Choroid plexus epithelial cell (primary cell): ENCODE measurements at places on chromosomes 1 and 21.
A peak's percentile ranks its signal among the peaks of the same experiment; 100 is the strongest.

GRCh38 chr1:117146575-117147340 lies 25.2 kb upstream of the TRIM45 start:
- peak; percentile 91 for DNase-seq

DNA sequence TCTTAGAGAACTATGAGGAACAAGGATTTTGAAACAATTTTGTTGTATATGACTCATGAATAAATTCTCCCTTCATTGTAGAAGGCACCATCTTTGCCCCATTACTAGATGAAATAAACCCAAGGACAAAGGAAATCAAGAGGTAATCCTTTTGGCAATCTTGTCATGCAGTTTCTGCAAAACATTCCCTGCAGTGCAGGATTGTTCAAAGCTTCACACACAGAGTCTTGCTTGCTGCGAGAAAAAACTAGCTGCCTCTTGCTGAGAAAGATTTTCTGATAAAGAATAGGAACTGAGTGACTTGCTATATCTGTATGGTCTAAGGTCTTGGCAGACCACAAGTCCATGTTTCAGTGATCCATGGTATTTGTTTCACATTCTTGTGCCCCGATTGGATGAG lies 657.4 kb upstream of the ADGRL4 start:
- peak; percentile 28 for DNase-seq

GRCh38 chr1:223189525-223189902 lies 46.5 kb upstream of the TLR5 start:
- no peak for DNase-seq

DNA sequence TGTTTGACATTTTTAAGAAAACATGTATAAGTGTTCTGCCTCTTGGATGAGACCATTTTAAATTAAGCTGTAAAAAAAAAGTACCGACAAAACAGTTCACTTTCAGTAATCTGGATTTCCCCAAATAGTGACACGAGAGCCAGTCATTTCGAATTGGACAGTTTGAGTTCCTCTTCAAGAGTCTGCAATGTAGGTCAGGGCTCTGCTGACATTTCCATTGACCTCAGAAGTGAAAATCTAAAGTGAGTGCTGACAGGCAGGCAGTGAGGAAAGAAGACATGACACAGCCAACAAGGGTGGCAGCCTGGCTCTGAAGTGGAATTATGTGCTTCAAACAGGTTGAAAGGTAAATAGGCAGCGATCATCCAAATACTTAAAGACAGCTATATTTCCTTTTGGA lies at the start of gene IL23R:
Gene IL23R, plus strand, starts transcription at position 259 of the 400 bp plus-strand sequence. CDS start 1,667 bp downstream, outside the sequence.
- DNase-seq, result no peak

- peak; percentile 2 for DNase-seq
These were observed 519.8 kb downstream of the COL11A1 start for GRCh38 chr1:102588536-102588935.

DNA sequence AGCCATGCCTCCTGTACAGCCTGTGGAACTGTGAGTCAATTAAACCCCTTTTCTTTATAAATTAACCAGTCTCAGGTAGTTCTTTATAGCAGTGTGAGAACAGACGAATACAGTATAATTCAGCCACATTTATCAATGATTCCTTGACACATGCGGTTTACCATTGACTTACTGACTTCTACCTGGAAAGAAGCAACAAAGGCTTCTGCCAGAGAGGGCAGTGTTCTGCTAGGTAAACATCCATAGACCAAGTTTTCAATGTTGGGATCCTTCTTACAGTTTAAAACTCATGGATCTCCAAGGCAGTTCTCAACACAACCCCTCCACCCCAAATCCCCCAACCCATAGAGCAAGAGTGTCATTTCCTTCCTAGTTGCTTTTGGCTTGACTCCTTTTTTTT lies 150.6 kb downstream of the ZNF648 start:
- DNase-seq, result no peak

GRCh38 chr1:207404849-207405525 lies 49.1 kb upstream of the CR2 start:
- DNase-seq, result peak; percentile 88

- no peak for DNase-seq
These were observed 18.7 kb downstream of the CHRNB2 start for GRCh38 chr1:154586231-154586630.

DNA sequence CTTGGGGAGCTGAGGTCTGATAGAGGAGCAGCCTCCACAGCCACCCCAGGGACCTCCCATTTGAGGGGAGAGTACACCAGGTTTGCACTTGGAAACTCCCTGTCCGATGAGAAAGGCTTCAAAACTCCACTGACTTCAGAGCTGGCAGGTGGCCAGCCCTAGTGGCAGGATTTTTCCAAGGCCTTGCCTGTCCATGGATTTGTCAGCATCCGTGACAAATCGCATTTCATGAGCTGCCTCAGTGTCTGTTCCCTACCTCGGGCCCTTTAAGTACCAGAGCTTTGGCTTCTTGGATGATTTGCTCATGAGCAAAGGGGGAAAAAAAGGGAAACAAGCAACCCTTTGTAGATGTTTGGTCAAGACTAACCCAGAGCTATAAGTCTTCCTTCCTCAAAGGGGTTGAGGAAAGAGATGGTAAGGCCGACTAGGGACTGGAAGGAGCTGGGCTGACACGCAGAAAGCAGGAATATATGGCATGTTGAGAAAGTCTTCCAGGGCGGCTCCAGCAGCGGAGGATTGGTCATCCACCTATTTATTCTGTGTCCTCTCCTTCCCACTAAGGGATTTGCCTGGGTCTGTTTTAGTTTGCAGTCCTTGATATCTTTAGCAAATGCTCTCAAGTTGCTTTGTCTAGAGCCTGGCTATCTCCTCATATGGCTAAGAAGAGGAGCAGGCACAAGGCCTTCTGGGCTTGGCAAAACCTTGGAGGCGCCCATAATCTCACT lies 2.7 kb upstream of the HSPG2 start:
- DNase-seq, result peak; percentile 93

- no peak for DNase-seq
These were observed 20.8 kb upstream of the TENT5C start for GRCh38 chr1:117585086-117585485.

- no peak for DNase-seq
These were observed 59.9 kb downstream of the VANGL2 start for GRCh38 chr1:160460214-160460642.

DNA sequence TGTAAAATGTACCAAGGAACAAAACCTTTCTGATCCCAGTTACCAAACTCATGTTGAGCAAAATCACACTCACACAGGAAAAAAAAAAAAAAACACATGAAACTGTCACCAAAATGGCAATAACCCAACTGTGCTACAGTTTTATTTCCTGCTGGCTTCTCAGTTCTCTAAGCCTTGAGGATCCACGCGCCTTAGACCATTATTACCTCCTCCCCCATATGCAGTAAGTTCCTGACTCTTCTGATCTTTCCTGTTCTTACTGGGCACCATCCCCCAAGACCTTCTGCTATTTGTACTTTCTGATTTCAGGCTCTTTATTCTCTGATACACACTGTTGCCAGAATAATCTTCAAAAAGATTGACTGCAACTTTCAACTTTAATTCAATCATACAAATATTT lies 79.6 kb downstream of the SLC45A1 start:
- peak; percentile 53 for DNase-seq

- no peak for DNase-seq
These were observed 10.8 kb downstream of the ZBTB8OS start for GRCh38 chr1:32639489-32640075.

DNA sequence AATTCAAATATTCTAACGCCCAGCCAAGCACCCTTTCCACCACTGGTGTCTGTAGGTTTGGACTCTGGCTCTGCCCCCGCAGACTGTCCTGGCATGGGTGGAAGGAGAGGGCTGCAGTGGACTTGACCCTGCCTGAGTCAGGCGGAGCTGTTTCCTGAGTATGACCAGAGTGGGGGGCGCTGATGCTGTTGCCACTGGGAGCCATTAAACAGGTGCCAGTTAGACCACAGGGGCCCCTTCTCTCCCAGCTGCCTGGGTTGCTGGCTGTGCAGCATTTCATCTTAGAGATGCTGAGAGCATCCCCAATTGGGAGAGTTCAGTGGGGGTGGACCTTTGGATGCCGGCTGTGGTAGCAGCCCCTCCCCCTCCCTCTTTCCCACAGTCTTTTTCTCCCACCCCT lies 539.5 kb downstream of the MATN1 start:
- no peak for DNase-seq

- peak; percentile 65 for DNase-seq
These were observed 21.6 kb downstream of the METTL13 start for GRCh38 chr1:171803045-171803444.

GRCh38 chr1:99675994-99676393 lies 30.1 kb downstream of the PALMD start:
- DNase-seq, result no peak

GRCh38 chr1:63548877-63549276 lies 25.6 kb downstream of the EFCAB7 start:
- no peak for DNase-seq

- DNase-seq, result no peak
These were observed 61.6 kb upstream of the ADARB1 start for GRCh38 chr21:45012662-45013259.

DNA sequence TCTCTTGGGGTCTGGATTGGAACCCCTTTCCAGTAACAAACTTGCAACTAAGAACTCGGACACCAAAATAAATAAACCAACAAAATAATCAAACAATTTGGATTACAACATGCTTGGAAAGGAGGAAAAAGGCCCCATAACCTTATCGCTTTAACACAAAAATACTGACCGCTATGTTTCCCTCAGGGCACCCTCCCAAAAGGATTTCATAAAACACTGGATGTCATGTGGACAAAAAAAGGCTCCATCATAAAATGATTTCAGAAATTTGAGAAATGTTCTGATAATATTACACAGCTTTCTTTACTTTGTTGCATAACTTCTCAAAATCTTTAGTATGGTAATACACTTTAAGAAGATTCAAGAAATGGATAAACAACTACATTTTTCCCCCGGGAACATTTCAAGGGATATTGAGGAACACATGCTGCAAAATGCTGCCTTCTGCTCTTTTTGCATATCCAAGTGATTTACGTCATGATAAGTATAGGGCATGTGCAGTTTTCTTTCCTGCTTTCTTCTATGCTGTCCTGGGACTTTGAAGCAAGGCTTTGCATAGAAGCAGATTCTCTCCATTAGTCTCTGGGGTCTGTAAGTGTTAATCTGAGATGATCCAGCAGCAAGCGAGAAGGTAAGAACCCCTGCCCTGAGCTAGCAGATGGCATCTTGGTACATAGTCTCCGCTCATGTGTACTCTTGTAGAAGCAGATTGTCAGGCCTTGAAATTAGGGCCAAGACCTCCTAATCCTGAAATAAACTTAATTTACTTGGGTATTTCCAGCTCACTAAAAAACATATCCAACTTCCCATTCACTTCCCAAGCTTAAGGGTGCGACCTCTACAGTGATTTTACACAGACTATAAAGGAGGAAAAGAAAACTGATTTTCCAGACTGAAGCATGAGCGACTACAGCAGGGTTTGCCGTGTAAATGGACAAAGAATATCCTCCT lies 85.5 kb upstream of the KIAA0040 start:
- DNase-seq, result no peak

GRCh38 chr1:248862998-248863881 lies 4.4 kb upstream of the ZNF692 start:
- peak; percentile 67 for DNase-seq

GRCh38 chr1:201181726-201182125 lies 8.9 kb upstream of the IGFN1 start:
- DNase-seq, result no peak

- no peak for DNase-seq
These were observed 73.7 kb upstream of the NRIP1 start for GRCh38 chr21:15138490-15138889.

DNA sequence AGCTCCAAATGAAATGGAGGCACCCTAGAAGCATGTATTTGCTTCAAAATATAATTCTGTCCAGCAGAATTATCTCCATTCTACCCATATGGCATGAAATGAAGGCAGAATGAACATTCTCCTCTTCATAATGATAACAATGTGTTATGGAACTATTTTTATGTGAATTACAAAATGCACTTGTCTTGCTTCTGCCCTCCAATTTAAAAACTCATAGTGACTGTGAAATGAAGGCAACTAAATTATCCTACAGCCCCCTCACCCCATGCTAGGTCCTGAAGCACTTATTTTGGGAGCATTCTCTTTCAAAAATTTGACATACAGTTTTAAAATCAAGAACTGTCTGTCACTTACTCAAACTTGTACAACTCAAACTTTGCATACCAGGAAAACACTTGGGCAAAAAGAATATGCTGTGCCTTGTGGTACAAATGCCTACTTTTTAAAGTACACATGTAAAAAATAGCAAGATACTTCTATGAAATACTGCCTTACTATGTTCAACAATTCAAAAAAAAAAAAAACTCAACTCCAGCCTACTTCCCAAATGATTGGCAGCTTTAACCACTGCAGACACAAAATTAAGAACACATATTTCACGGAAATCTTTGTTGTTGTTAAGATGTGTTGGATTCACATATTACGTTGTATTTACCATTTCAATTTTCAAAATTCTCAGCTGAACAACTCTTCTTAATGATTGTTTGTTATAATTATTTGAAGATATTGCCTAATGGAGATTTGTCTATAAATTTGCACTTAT lies 213.3 kb upstream of the NFIA start:
- DNase-seq, result no peak

DNA sequence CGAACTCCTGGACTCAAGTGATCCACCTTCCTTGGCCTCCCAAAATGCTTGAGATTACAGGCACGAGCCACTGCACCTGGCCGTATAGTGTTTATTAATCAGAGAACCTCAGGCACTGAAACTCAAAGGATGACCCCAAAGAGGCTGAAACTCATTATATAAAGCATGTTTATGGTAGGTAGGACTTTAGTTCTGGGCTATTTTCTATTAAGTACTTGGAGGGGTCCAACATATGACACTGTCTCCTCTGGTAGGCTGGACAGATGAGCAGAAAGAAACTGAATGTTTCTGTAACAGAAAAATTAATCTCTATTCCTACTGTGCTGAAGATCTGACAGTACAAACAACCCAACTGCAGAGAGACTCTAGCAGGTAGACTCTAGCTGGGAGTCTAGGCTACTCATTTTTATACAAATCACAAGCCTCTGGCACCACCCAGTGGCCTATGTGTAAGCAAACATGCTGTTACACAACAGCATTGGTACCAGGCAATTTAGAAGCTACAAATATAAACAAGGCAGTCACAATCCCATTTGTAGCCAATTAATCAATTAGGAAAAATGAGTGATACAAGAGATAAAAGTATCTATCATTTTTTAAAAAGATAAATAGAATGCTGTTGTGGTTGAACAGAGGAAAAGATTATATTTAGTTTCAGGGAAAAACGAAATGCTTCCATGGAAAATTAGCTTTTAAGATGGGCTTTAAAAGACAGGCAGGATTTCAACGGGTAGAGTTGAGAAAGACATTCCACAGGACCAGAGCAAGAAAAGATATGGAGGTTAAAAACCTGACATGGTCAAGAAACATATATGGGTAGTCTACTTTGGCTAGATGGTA lies 10.4 kb downstream of the DCAF8 start:
- DNase-seq, result peak; percentile 88

- DNase-seq, result peak; percentile 56
These were observed 2.5 kb downstream of the WDR26 start for GRCh38 chr1:224432146-224432545.

DNA sequence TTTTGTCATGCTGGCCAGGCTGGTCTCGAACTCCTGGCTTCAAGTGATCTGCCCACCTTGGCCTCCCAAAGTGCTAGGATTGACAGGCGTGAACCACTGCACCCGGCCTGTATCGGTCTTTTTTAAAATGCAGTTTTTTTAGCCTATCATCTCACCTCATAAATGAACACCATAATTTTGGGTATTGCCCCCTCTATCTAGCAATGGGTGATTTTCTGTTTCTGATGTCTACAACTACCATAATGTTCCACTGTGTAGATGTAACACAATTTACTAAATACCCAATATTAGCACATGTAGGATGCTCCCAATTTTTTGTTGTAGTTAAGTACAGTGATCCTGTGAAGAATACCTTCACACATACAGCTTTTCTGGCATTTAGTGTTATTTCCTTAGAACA lies 2.0 kb upstream of the CAMTA1 start:
- DNase-seq, result no peak
